ENCODE measurements at places on chromosomes 6 and 20.

DNA sequence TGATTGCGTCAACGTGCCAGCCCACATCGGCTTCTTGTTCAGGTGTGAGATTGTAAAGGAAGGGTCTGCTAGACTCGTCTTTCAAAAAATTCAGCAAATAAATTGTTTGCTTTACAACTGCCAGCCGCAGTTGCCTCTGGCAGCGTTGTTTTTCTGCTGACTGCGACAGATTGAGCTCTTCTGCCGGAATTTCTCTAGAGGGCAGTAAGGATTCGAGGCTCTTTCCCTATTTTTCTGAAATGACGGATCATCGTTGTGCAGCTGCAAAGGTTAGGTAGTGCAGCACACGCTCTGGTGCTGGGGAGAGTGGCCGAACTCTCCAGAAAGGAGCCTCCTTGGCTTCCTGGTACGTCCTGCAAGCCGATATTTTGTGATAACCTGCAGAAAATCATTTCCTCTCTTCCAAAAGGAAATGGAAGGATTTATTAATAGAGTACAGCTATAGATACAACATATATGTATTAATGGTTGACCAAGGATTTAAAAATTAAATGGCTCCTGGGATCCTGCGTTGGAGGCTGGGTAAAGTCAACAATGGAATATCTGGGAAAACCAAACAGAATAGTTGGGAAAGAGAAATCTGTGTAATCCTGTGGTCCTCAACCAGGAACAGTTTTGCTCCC is 121.9 kb upstream of the ZFP64 start:
- no peak for DNase-seq

GRCh38 chr20:25076731-25077609 is 5.0 kb downstream of the VSX1 start:
- no peak for DNase-seq

DNA sequence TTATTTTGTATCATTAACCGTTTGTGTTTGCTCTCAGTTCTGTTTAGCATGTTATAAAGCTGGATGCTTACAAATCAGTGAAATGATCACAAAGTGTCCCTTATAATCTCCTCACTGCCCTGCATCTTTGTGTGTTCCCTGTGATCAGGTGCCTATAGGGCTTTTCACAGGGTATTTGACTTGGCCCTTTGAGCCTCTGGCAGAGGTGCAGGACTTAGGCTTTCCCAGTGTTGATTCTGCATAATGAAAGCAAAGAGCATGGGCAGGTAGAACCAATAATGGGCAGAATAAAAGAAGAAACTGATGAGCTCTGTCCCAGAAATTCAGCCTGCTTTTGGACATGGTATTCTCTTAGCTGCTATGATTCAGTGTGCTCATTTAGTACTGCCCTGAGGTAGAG is 16.9 kb upstream of the PBOV1 start:
- no peak for DNase-seq

DNA sequence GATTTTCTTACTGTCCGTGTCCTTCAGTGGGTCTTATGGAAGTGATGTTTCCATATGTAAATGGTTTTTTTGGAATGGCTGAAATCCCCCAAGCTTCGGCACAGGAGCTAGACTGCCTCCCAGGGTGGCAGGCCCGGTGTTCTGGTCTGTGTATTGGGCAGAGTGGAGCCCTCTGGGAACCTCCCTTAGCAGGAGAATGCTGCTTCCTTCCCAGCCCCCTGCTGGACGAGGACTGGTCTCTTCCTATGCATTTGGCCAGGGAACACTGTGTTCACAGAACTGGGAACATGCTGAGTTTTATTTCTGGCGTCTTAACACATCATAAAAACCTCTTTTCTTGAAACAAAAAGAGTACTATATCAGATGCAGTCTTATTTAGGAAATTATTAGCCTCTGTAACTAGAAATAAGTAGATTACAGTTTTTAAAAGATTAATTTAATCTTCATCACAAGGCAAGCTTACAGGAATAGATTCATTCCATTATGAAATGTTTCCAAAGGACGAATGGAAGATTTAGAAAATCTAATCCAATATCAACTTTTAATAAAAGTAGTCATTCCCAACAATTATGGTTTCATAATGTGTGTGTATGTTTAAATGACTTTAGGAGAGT is 56.6 kb downstream of the SYTL3 start:
- no peak for DNase-seq

- no peak for DNase-seq
These were observed 603.2 kb downstream of the RNF144B start for GRCh38 chr6:18990059-18990978.

DNA sequence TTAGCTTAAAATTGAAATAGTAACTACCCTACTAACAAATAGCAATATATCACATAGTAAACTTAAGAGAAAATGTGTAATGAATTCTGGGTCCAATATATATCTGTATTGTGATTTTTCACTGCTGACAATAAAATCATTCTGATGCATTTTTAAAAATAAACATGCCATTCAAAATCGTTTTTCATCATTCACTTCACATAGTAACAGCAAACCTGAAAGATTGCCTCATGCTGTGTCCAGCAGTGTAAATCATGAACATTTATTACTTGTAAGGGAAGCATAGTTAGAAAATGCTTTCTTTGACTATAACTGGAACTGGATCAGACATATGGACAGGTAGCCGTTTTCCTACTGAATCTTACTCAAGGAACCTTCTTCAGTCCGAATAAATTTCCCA is 446.1 kb downstream of the UTRN start:
- no peak for DNase-seq

GRCh38 chr6:34521463-34522285 is 34.5 kb downstream of the SPDEF start:
- no peak for DNase-seq

All from NCI-H1436 treated with DMSO at 0.1 percent for 48 hours (cell line).